NB4 (cell line): ENCODE measurements at places on chromosomes 3 and 15.

GRCh38 chr3:27805282-27805681 lies 83.2 kb upstream of the EOMES start:
- no peak for DNase-seq

GRCh38 chr3:86388820-86389219 lies 602.1 kb downstream of the VGLL3 start:
- peak; percentile 1 for DNase-seq

DNA sequence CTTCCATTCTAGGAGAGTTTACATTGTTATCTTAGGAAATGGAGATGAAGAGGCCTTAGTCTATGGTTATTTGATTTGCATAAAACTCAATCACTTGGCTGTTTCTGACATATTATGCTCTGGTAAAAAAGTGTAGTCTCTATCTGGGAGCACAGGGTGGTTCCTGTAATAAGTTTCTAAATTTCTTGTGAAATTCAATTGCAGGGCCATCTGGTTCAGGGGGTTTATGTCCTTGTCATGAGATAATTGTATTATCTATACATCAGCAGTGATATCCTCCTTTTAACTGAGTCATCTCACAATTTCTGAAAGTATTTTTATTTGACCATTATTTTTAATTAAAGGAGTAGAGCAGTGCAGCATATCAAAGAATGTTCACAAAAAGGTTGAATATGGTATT lies 203.3 kb downstream of the MFSD1 start:
- no peak for DNase-seq

DNA sequence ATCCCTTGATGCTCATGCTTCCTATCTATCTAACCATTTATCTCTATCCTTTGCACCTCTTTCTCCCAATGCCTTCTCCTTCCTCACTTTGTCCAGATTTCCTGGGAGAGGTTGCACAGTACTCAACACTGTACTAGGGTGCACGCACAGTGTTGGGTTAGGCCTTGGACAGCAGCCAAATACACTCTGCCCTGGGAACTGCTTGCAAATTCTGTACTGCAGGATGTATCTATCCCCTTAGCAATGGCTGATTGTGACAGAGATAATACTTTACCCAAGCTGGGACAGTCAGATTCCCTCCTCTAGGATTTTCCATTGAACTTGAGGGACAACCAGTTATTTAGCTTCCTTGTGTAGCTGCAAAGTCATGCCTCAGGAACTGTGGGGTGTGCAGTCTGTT lies 113.3 kb downstream of the IL20RB start:
- no peak for DNase-seq

DNA sequence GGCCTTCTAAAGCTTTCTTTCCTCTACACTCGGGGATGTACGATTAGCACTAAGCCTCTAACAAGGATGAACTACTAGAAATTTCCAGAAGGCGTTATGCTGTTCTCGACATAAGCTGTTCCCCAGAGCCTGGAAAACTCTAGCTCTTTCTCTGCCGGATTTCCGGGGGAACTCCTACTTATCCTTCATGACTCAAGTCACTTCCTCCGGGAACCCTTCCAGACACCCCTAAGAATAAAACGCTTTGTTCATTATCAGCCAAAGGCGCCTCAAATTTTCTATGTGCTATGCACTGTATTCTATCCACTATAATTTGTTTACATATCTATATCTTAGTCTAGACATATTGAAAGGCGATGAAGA lies 455 bp upstream of the SNAP23 start:
- DNase-seq, result no peak

DNA sequence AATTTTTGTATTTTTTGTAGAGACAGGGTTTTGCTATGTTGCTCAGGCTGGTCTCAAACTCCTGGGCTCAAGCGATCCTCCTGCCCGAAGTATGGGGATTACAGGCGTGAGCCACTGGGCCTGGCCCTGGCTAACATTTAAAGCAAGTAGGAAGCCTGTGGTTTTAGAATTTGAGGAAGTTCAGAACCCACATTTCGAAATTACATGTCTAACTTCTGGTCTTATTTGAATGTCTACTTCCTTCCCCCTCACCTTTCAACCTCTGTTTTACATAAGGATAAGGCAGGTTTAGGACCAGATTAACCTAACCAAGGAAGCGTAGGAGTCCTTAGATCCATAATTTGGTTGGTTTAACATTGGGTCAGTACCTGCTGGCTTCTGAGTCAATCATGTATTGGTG lies 120.5 kb upstream of the PROK2 start:
- peak; percentile 79 for DNase-seq

- no peak for DNase-seq
Measured at GRCh38 chr15:67827562-67828277, 2.4 kb downstream of the SKOR1 start.

- peak; percentile 53 for DNase-seq
Measured at GRCh38 chr15:33722005-33722672, 246.2 kb upstream of the CHRM5 start.

GRCh38 chr3:31996195-31996594 lies 14.6 kb downstream of the ZNF860 start:
- DNase-seq, result no peak

- peak; percentile 57 for DNase-seq
Measured at GRCh38 chr15:89356634-89357298, 22.1 kb upstream of the POLG start.

- DNase-seq, result no peak
Measured at GRCh38 chr3:73727117-73727821, 102.5 kb upstream of the PDZRN3 start.

DNA sequence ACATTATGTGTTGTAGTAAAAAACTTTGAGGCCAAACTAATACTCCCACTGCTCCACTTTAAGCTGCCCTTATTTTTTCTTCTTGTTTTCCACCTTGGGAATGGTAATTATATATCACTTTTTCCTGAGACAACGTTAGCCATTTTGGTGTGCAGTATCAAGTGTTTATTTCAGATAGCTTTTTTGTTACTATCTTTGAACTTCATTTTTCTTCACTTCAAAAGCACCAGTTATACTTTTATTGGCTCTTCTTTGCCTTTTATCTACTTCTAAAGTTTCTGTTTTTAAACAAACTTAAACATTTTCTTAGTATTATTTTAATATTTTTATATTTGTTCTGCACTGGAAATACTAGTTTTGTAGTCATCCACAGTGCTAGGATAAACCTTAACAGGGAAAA lies 6.5 kb downstream of the TOPAZ1 start:
- no peak for DNase-seq

DNA sequence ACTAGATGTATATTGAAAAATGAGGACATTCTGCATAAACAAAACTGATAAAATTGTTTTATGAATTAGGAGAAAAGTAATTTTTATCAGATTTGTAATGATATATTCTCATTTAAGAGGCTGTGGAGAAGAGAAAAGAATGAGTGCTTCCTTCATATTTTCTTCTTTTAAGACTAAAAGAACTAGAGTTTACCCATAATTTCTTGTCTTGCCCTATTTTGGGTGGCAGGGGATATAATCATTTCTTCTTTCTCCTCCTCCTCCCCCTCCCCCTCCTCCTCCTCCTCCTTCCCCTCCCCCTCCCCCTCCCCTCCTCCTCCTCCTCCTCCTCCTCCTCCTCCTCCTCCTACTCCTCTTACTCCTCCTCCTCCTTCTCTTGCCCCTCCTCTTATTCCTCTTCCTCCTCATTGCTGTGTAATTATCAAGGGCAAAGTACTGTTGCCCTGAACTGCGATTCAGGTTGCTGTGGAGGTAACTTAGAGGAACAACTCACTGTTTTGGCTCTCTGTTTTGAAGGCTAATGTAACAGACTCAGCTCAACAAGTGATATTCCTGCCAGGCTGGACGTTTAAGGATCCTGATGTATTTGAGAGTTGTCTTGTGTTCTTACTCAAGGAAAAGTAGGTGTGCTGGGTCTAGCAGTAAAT lies 555.4 kb downstream of the AGBL1 start:
- DNase-seq, result no peak

DNA sequence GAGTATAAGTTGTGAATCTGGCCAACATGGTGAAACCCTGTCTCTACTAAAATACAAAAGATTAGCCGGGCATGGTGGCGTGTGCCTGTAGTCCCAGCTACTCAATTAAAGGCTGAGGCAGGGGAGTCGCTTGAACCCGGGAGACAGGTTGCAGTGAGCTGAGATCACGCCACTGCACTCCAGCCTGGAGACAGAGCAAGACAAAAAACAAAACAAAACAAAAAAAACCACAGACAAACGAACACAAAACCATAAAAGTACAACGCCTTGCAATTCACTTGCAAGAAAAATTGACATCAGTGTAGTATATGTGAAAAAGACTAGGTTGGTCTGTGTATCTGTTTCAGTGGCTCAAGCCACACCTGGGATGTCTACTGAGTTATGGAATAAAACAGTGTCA lies 29.9 kb upstream of the CCDC80 start:
- no peak for DNase-seq

GRCh38 chr3:14845180-14845579 lies 26.4 kb downstream of the FGD5 start:
- no peak for DNase-seq
